ENCODE measurements at places on chromosomes 3 and 15. TPM values are rescaled to one million over a fixed set of nuclear protein-coding genes. Genes with fewer than 3 reads are reported as not detected.
A peak's percentile ranks its signal among the peaks of the same experiment; 100 is the strongest.

DNA sequence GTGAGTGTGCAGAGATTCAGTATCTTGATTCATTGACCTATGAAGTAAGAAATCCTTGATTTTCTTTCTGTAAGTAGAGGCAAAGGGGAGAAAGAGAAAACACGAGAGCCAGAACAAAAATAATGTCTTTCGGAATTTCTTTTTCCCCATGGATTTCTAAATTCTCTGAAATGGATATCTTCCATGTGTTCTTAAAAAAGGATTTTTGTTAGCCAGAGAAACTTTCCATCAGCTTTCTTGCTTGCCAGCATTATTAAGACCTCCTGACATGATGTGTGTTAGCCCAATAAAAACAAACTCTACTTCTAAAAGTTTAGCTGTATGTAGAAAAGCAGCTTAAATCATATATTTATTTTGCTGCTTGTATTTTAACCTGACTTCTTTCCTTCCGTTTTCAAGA, 122.3 kb upstream of the AADACL2 start:
- DNase-seq, result no peak

GRCh38 chr3:182323126-182323700, 470.1 kb upstream of the ATP11B start:
- DNase-seq, result no peak

GRCh38 chr3:126612479-126613205, 42.3 kb downstream of the TXNRD3 start:
- DNase-seq, result no peak

DNA sequence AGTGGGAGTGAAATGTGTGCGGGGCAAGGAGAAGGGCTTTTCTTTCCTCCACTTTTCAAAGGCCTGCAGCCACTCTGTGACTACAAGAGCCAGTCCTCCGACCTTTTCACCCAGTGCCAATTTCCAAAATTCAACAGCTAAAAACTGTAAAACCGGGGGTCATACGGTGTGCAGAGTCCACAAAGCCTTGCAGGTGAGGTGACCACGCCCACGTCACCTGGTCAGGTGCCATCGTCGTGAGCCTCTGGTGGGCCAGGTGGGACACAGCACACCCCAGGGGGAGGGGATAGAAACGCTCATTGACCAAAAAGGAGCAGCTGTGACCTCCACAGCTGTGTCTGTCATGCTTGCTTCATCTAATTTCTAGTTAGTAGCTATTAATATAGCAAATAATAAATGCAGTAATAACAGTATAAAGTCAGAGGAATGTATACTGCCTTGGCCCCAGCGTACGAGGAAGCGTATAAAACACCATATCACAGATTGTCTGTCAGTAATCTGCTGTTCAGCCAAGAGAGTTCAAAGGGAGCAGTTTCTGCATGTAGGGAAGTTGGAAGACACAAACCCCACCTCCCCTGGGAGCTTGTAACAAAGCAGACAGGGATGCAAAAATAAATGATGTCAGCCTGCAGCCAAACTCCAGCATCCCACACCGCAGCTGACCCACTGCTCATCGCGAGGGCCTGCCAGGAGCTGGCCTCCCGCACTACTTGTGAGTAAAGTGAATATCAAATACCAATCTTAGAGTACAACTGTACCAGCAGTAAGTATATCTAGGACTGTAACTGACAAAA, 86.7 kb downstream of the VGLL4 start:
- peak; percentile 67 for DNase-seq

The MED12L gene
- 1.2 TPM for total RNA-seq

The PYGO1 gene
- 29.5 TPM for total RNA-seq

The SELENOK gene
- total RNA-seq, result 86.1 TPM

The FOXB1 gene
- total RNA-seq, result not detected

The FAM107A gene
- 28.5 TPM for total RNA-seq
